ENCODE measurements at places on chromosomes 2 and 18.

- peak; percentile 16 for DNase-seq
Measured at GRCh38 chr2:159637988-159638501, 21.7 kb upstream of the BAZ2B start.

DNA sequence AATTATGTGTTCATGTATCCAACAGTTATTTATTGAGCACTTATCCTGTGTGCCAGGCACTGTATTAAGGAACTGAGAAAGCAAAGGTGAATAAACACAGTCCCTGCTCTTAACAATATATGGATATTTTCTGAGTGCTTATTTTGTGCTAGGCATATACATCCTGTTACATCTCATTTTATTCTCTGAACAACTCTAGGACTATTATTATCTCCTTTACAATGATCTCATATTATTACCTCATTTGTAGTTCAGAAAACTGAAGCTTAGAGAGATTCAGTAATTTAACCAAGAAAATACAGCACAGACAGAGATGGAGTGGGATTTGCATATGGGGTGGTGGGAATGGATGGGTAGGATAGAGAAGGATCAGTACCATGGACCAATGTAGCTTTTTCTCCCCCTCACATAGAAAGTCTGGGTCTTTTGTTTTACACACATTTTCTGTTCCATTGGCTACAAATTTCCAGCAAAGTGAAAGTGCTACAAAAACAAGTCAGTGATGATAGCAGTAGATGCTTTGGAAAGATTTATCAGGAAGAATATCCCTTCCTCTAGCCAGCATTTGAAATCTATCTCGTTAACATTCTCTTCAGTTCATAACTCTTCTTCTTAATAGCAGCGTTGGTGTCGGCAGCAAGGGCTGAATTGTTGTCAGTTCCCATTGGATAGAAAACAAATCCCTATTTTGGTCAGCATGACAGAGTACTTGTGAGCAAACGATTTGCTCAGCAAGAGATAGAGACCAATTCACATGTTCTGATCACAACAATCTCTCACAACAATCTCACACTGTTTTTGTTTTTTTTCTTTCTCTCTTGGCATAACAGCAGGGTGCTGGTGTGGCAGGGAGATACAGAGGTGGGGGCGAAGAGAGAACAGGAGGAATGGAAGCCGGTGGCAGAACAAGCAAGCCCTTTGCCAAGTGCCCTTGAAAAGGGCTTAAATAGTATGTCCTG is 102.2 kb upstream of the KCTD1 start:
- DNase-seq: no peak

DNA sequence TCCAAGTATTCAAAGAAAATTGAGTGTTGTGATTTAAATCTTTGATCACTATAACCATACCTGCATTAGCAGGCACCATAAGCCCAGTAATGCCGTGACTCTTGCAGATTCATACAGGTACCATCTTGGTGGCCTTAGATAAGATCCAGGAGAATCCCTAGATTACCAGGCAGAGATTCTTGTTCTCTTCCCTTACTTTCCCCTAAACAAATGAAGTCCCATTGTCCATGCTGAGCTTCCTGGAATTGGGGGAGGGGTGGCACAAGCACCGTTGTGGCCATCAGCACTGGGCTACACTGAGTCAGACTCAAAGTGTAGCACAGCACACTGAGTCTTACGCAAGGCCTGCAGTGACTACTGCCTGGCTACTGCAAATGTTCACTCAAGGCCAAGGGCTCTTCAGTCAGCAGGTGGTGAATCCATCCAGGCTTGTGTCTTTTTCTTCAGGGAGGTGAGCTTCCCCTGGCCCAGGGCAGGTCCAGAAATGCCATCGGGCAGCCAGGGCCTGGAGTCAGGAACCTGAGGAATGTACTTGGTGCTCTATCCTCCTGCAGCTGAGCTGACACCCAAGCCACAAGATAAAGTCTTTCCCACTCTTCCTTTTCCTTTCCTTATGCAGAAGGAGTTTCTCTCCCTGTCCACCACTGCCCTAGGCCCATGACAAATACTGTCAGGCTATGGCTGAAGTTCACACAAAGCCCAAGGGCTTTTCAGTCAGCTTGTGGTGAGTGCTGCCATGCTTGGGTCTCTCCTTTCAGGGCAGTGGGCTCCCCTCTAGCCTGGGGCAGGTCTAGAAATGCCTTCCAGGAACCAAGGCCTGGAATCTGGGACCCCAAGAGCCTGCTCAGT is 52.6 kb downstream of the CD28 start:
- DNase-seq: peak; percentile 30

DNA sequence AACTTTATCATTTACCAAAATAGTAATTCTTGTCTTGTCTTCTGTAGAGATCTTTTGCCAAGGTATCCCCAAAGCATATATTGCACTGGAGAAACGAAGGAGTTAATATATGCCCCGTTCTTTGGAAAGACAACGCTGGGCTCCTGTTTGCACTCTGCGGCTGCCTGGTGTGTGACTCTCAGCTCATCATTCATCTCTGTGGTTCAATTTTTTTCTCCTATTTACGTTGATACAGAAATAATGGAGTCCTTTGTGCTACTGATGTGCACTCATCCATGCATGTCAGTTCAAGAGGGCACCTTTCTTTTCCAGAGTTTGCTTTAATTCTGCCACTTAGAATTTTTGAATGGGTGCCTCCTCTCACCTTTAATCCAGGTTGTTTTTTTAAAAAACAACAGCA is 655.5 kb downstream of the DCDC2C start:
- no peak for DNase-seq

- DNase-seq: no peak
Measured at GRCh38 chr2:216139884-216140283, 30.7 kb downstream of the XRCC5 start.

GRCh38 chr2:178805457-178805856 is 1.8 kb downstream of the TTN start:
- DNase-seq: no peak

DNA sequence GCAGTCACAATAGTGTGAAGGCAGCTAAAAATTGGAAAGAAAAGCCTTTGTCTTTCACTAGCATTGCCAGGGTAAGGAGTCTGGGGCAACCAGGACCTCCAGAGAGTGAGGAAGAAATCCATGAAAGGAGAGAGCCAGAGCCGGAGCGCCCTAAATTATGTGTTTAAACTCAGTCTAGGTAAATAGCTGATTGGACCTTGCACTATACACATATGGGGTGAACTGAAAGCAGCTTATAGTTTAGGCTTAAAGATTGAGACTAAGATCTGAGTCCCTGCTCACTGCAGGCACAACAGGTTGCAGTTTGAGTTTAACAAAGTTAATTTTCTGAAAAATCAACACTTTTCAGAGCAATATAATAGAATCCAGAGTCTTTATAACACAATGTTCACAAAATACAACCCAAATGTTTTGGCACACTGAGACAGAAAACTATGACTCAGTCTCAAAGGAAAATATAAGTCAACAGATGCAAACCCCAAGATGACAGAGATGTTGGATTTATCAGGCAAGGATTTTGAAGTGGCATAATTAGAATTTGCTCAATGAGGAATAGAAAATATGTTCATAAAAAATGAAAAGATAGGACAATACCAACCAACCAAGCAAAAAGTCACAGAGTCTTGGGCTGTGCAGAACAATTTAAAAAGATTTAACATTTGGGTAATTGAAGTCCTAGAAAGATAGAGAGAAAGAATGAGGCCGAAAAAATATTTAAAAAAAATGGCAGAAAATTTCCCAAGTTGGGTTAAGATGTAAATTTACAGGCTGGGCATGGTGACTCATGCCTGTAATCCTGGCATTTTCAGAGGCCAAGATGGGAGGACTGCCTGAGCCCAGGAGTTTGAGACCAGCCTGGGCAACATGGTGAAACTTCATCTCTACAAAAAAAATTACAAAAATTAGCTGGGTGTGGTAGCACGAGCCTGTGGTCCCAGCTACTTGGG is 39.6 kb downstream of the DOK1 start:
- DNase-seq: peak; percentile 8

DNA sequence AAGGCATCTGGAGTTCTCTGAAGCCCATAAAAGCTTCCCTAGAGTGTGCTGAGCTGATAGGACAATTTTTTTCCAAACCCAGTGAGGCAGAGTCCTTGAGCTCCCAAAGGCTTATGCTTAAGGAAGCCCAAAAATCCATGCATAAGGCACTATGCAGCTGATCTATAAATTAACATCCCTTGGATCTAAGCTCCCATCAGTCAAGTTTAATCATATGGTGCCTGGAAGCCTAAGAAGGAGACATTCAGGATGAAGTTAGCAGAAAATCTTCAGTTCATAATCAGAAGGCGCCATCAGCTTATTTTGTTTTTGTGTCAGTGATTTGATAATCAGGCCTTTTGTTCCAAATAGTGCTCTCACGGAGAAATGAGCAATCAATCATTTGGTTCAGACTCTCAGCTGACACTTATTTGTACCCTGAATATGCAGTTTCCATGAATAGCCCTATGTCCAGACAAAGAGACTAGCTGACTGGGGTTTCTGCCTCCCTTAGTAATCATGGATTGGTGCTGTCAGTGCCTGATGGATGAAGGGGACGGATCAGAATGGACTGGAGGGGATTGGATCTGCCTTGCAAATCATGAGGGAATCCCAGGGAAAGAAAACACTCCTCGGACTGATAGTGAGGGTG is 464.8 kb upstream of the RGPD4 start:
- DNase-seq: no peak

DNA sequence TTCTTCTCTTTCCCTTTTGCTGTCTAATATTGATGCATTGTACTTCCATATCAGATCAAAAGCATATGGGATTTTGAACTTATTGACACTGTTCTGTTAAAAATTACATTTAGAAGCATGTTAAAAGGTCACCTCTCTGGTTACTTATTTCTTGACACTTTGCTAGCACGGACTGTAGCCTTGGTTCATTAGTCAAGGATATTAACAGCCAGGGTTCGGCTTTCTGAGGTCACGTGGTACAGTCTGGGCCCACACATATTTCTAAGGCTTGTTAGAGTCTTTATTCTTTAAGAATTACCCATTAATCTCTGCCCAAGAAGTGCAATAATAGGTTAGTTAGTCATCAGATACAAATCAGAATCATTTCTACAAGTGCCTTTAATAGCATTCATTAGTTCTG is 1035.8 kb upstream of the FANCL start:
- no peak for DNase-seq

- DNase-seq: peak; percentile 27
Measured at GRCh38 chr18:59123588-59124369, 15.9 kb upstream of the SEC11C start.

DNA sequence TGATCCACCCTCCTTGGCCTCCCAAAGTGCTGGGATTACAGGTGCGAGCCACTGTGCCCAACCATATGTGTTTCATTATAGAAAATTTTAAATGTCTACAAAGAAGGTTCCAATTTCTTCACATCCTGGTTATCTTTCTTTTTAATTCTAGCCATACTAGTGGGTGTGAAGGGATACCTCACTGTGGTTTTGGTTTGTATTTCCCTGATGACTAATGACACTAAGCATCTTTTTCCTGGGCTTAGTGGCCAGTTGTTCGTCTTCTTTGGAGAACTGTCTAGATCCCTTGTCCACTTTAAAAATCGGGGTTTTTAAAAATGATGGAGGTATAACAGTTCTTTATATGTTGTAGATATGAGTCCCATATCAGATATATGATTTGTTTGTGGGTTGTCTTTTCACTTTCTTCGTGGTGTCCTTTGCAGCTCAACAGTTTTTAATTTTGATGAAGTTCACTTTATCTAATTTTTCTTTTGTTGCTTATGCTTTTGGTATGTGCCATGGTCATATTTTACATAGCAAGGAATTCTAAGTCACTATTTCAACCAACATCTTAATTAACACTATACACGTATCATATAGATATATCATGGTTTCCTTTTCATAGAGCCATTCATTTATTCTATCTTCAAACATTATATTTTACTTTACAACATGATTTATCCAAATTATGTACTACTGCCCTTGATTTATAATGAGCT is 135.0 kb upstream of the RIOK3 start:
- peak; percentile 28 for DNase-seq

DNA sequence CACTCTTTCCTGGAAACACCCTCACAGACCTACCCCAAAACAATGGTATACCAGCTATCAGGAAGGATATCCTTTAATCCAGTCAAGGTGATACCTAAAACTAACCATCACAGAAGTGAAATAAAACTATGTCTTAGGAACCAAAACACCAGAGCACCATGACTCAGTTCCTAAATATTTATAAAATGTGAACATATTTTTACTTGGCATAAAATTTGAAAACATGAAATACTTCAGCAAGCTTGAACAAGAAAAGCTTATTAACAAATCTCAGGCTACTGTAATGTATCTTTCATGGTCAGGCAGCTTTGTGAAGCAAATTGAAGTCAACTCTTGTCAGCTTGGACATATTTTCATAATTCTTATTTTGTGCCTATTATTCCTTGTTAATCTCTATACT is 440.8 kb upstream of the CDH20 start:
- peak; percentile 48 for DNase-seq

GRCh38 chr18:73431620-73432019 is 563.8 kb upstream of the NETO1 start:
- DNase-seq: no peak

DNA sequence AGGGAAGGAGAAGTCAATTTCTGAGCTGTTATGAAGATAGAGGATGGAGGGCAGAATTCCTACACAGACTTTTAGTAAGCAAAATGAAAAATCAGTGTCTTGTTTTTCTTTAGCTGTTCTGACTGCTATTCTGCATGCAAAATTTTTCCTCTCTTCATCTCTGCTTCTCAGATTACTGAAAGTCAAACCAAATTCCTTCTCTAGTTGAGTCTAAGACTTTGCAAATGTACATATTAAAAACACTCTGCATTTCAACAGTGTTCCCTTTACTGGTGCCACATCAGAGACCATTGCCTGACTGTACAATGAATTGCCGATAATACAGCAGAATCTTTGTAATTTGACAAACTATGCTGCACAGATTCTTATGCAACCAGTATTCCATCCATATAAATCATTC is 198.8 kb downstream of the EXOC6B start:
- DNase-seq: peak; percentile 4

DNA sequence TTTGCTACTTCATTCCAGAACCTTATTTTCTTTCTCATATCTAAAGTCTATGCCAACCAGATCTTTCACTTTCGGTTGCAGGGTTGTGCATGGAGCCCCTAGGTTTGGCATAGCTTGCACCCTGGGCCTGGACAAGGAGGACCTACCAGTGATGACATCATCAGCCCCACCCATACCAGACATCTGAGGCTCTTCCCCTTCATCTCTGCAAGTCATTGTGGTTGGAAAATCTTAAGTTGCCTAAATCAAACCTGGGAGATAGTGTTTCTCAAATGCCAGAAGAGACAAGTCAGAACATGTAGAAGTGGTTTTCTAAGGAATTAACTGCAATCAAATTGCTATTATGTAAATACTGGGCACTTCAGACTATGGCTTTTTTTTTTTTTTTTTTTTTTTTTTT is 363.3 kb downstream of the ZNF516 start:
- peak; percentile 16 for DNase-seq

GRCh38 chr2:186093174-186093573 is 354.6 kb downstream of the FSIP2 start:
- peak; percentile 23 for DNase-seq

- DNase-seq: no peak
Measured at GRCh38 chr2:238479847-238480246, 53.1 kb downstream of the ASB1 start.

GRCh38 chr18:59885579-59886163 is 14.1 kb upstream of the PMAIP1 start:
- DNase-seq: peak; percentile 76
